Lower lobe of right lung (tissue), 2 donors: ENCODE measurements at places on chromosomes 6 and 20. TPM values are rescaled to one million over a fixed set of nuclear protein-coding genes. Genes with fewer than 3 reads are reported as not detected.

- no peak for DNase-seq
These were observed 194.6 kb upstream of the LAMP5 start for GRCh38 chr20:9319687-9320384.

- DNase-seq: no peak
These were observed 5.1 kb downstream of the RCAN2 start for GRCh38 chr6:46486181-46486580.

GRCh38 chr6:141830530-141830929 lies 302.2 kb upstream of the GJE1 start:
- DNase-seq: no peak

DNA sequence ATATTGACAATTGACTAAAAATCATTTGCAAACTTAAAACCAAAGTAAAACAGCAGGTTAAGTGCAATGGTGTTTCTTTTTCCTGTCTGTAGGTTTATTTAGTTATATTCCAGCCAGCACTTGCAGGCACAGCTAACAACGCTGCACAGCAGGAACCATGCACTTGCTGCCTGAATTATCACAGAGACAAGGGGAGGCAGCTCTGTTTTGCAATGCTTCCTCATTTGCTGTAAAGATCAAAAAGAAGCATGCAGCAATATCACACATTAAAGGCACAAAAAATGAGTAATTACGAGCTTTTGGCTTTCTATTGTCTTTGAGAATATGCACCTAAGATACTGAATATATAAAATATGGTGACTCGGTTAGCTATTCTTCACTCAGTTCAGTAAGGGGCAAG lies 241.9 kb downstream of the EPHA7 start:
- DNase-seq: no peak

DNA sequence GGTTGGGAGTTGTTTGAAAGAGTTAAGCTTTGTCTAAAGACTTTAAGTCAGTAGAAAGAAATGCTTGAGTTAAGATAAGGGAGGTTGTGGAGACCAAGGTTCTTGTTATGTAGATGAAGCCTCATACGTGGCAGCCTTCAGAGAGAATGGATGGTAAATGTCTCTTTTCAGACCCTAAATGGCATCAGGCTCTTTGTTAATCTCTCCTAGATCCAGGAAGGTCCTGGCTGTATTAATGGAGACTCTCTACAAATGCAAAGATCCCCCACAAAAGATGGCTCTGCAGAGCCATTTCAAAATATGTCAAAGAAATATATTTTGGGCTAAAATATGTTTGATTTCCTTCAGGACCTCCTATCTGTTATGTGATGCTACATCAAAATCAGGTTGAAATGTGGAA lies 161.6 kb downstream of the ADAT2 start:
- no peak for DNase-seq

DNA sequence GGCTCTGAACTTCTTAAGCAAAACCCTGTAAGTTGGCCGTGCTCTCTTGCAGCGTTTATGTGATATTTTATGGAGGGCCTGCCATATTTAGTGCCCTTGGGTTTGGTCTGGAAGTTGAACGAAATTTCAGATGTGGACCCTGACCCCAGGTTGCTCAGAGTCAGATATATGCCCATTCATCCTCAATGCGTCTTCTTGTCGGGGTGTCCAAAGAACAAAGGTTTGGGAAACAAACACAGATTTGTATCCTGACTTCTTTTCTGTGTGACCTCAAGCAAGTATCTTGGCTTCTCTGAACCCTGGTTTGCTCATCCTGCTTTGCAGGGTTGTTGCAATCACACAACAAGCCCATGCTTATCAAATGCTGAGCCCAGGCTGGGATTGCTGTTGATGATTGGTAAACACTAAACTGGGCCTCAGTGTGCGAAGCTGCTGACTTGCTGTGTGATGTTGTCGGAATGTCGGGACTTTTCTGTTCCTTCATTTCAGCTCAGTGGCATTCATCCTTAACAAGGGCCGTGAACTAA lies 103.5 kb upstream of the PTPN1 start:
- DNase-seq: no peak

DNA sequence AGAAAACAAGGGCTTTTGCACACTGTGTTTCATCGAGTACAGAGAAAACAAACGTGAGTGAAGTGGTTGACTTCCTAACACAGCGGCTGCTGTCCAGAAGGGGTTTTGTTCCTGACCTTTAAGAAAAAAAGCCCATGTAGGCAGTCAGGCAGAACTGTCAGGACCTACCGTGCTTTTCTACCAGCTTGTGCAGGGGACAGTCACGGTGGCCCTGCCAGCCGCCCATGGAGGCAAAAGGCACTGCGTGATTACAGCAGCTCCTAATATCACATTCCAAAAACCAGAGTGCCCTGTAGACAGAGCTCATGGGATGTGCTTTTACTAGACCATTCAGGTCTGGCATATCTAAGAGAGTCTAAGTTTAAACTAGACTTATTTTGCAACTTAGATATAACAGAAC lies 12.2 kb downstream of the TNFAIP3 start:
- DNase-seq: no peak

- DNase-seq: no peak
These were observed 88.2 kb downstream of the MTFR2 start for GRCh38 chr6:136161950-136162349.

- DNase-seq: no peak
These were observed 328.1 kb downstream of the HACE1 start for GRCh38 chr6:104531646-104532045.

DNA sequence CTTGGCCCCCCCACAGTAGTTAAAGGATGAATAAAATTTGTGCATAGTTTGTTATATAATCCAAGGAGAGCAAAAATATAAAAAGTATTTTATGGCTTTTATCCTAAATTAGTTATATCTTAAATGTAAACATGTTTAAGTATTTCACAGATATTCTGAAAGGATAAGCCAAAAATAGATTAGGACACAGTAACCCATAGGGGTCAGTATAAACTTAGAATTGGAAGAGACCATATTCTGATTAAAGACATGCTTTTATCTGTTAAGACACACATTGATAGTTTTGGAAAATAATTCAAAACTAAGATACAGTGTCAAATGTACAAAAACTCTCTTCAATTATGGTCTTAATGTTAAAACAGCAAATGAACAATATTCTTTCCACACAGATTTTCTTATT lies 4.5 kb upstream of the SERINC1 start:
- no peak for DNase-seq

GRCh38 chr6:44432227-44432626 lies 44.7 kb downstream of the CDC5L start:
- DNase-seq: no peak

GRCh38 chr20:22686097-22686496 lies 101.7 kb upstream of the FOXA2 start:
- DNase-seq: peak; percentile 68

DNA sequence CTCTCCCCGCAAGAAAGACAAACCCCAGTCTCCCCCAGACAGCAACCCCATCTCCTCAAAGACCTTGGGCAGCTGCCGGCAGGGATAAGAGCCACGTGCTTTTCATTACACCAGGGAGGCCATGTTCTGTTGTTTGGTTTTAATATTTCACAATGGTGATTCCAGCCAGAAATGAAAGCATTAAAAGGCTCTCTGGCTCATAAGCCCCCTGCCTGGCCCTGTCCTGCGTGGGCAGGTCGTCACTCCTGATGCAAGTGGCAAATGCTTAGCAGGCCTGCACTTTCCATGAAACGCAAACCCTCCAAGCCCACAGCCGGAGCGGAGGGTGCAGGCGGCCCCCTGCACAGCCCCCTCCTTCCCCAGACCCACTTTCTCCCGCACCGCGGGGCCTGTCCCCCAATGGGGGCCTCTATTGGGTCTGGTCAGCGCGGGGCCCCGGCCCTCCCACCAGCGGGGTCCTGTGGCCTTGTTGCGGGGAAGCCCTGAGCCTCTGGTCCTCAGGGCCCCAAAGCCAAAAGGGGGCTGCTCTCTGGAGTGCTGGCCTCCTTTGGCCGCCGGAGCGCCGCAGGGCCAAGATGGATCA lies 77.2 kb downstream of the TMEM242 start:
- DNase-seq: no peak

GRCh38 chr6:14896475-14896874 lies 349.4 kb upstream of the JARID2 start:
- DNase-seq: no peak

GRCh38 chr20:9359561-9360308 lies 154.7 kb upstream of the LAMP5 start:
- no peak for DNase-seq

DNA sequence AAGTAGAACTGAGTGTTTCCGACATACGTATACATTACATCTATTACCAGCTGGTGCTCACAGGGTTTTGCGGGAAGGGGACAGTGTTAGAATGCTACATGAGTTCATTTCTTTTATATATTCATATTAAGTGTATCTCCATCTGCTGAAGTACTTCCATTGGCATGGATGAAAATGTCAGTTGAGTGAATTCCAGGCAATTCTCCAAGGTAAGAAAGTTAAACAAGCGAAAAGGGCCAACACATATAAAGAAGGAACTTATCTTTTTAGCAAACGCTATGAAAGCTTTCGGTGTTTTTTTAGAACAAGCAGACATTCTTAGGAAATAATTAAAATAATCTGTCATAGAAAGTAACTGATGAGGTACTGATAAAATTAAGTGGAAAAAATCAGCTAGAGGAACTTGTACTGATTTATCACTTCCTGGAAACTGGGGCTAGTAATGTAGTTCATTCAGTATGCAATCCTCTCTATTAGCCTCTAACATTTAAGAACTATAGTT lies 34.6 kb downstream of the RNF146 start:
- no peak for DNase-seq

- no peak for DNase-seq
These were observed 122.9 kb downstream of the MAP7 start for GRCh38 chr6:136427378-136427717.

DNA sequence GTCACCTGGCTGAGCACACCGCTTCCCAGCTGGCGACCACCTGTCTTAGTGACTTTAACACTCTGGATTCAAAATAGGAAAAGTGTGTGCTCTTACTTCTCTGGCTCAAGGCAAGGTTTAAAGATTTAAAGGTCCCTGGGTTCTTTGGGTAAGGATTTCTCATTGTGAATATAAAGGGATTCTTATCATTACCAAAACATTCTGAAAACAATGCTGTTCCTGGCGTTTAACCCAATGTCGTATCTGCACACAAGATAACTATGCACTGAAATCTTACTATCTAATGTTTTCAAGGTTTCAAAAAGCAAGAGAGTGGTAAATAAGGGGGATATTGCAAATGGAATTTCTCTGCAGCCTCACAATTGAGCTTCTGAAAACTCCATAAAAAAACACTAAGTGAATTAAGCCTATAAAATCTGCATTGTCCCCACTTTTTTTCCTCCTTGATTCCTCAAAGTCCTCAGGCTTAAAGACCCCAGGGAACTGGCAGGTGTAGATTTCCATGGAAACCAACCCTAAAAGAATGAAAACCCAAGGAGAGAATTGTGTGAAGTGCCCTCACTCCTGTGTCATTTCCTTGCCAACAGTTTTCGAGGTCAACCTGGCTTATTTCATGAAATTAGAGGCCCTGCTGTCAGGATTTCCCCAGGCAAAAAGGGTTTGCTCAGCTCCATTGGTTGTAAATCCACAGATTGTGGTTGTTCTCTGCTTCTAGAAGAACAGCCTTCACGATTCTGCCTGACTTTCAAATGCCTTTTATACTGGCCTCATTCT lies 44.0 kb downstream of the BMP2 start:
- DNase-seq: no peak

- DNase-seq: no peak
These were observed 9.7 kb upstream of the ADGRF5 start for GRCh38 chr6:46931416-46931815.

GRCh38 chr6:129510950-129511349 lies 199.0 kb downstream of the ARHGAP18 start:
- DNase-seq: no peak

DNA sequence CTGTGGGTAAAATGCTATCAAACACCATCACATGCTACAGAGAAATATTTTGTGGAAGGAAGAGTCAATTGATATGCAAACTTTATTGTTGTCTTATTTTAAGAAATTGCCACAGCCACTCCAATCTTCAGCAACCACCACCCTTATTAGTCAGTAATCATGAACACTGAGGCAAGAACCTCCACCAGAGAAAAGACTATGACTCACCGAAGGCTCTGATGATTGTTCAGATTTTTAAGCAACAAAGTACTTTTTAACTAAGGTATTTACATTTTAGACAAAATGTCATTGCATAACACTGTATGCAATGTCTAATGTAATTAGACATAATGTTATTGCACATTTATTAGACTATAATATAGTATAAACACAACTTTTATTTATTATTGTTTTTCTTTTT lies 26.2 kb upstream of the MMP24 start:
- no peak for DNase-seq

DNA sequence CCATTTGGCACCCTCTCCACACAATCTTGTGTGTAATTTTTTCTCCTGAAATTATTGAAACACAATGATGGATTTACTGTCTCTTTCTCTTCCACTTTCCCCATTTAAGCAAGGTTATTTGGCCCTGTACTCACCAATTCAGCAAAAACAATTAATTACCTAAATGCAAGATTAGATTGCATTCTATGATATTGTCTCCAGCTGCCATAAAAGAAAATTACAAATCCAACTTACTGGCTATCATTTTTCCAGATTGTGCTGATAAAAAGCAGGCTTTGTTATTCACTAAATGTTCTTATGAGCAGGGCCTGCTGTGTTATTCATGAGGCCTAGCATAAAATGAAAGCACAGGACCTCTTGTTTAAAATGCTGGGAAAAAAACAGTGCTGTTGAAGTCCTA lies 95.8 kb upstream of the IRAK1BP1 start:
- DNase-seq: no peak

FAM209B gene
- total RNA-seq: 0.59 TPM

NOTCH4 gene
- 63.6 TPM for total RNA-seq

BMP6 gene
- 6.6 TPM for total RNA-seq

CALHM6 gene
- 9.1 TPM for total RNA-seq

TSPO2 gene
- not detected for total RNA-seq

MYLK4 gene
- total RNA-seq: 0.56 TPM

LGSN gene
- 1.7 TPM for total RNA-seq

MAP1LC3A gene
- 51.6 TPM for total RNA-seq

FLRT3 gene
- total RNA-seq: 60.7 TPM

C6orf15 gene
- total RNA-seq: not detected

MICB gene
- 13.8 TPM for total RNA-seq
